ENCODE measurements at places on chromosomes 5 and 9.

- no peak for DNase-seq
These were observed 151.0 kb upstream of the ADAMTS16 start for GRCh38 chr5:4989118-4989517.

- DNase-seq = no peak
These were observed 36.9 kb downstream of the RANBP6 start for GRCh38 chr9:5978523-5978922.

DNA sequence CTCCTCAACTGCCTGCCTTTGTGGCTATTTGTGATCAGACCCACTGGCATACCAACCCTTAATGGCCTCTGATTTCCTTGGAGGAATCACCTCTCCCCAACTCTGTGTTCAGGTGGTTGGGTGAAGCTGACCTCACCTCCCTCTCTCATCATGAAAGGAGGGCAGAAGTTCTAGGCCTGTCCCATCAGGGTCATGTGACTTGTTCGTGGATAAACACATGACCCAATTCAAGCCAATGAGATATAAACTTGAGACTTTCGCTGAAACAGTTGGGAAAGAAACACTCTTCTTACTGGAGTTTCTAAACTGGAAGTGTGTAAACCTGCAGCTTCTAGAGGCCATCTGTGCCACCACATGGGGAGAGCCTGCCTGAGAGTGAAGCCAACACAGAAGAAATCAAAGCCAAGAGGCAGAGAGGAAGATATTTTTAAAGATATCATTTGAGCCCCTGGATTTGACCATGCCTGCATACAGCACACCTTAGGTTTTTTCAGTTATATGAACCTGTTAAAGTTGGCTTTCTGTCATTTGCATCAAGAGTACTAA lies 5.8 kb downstream of the GABBR2 start:
- DNase-seq = no peak

DNA sequence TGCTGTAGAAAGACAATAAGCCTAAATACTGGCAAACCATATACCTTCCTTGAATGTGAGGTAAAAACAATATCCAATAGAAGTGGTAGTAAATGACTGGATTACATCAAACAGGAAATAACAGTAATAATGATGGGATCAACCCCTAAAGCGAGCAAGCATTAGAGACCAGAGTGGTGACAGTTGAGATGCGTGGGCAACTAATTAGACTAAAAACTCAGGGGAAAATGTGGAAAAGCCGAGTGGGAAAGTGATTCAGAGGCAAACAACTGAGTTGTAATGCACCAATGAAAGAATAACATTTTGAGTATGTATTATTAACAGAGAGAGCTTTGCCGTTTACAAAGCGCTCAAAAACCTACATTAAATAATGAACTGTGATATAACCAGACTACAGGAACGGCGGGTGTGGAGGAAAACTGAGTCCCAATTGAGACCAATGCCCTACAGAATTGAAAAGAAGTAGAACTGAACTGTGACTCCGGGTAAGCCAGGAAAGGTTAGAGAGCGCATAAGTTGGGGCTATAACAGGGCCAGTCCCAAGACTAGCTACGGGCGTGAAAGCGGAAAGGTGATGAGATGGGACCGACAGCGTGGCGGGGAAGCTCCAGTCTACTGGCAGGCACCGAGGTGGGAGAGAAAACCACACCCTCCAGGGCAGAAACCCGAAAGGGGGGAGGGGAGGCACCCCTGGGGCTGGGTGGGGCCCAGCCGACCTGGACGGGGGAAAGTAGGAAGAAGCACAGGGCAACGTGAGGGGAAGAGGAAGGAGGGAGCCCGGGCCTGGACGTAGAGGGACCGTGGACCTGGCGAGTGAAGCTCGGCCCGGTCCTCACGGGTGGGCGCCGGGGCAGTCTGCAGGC lies 592 bp downstream of the UBAP2 start:
- peak; percentile 17 for DNase-seq

DNA sequence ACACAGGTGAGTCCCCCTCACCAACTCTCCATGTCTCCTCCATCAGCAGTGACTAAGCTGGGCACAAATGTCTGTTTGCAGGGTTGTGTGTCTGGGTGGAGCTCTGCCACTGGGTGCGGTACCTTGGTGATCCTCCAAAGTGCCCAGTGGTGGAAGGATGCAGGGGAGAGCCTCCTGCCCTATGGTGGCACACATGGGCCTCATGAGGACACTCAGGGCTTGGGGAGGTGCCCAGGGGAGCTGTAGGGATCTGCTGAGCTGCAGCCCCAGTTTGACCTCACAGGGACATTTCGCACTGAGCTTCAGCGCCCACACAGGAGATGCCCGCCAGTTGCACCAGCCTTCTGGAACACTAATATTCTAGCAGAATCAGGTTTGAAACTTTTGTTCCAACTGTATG lies 29.5 kb downstream of the S1PR3 start:
- no peak for DNase-seq

- DNase-seq = no peak
These were observed 172.4 kb downstream of the HINT1 start for GRCh38 chr5:130992621-130993020.

GRCh38 chr9:72902268-72902667 lies 50.6 kb downstream of the ALDH1A1 start:
- DNase-seq = no peak

DNA sequence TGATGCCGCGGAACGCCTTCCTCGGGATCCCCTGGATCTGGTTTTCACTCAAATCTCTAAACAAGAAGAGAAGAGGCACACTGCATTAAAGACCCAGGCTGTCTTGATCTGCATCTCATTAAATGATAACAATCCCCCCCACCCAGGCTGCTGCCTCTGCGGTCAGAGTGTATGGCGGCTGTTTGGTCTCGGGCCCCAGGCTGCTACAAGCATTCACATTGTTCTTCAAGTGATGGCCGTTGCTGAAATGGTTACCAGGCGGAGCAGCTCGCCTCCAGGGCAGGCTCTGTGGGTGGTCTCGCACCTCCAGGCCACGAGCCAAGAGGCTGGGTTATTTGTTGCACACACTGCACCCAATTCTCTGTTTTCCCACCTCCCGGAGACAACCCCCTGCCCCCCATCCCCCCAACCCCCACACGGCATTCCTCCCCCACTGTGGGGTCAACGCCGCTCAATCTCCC lies 304.1 kb upstream of the PANK3 start:
- no peak for DNase-seq

DNA sequence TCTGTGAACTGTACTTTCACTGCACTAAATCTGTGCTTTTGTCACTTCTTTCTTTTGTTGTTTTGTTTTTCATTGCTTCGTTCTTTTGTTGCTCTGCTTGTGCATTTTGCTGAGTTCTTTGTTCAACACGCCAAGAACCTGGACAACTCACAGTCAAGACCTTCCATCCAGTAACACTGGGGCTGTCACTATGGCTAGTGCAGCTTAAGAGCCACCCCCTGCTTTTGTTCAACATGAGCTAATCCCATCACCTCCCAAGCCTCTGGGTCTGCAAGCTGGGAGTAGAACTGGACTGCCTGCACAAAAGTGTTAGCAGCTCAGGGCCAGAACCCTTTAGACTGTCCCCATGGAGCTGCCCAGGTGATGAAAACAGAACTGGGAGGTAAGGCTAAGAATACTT lies 143.7 kb downstream of the SYK start:
- DNase-seq = no peak

DNA sequence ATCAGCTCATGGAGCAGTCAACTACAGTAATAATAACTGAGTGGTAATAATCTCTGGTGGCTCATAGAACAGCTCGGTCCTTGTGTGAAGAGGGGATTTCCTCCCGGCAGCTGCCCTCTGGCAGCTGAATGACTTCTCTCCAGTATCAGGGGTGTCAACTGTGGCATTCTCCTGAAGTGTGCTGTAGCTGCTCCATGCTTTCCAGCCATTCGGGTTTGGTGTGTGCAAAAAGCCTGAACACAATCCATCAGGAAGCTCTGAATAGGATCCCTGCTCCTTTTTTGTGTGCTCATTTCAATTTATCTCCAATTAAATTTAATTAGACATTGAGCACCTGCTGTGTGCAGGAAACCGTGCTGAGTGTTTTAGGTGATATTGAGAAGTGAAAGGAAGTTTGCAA lies 59.8 kb upstream of the BARX1 start:
- no peak for DNase-seq

GRCh38 chr5:175261037-175261436 lies 182.9 kb downstream of the DRD1 start:
- no peak for DNase-seq

DNA sequence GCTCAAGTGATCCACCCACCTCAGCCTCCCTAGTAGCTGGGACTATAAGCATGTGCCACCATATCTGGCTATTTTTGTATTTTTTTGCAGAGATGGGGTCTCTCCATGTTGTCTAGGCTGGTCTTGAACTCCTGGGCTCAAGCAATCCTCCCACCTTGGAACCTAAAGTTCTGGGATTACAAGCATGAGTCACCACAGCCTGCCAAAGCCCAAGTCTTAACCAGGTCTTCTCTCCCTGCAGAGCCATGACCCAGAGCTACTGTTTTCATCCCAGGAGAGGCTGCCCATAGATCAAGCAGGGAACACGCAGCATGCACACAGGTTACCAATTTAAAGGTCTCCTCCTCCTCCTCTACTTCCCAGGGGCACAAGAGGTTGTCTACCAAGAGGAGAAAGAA lies 29.7 kb downstream of the PCDHGC5 start:
- DNase-seq = no peak

- DNase-seq = no peak
These were observed 38.7 kb upstream of the SEMA4D start for GRCh38 chr9:89536600-89536999.

DNA sequence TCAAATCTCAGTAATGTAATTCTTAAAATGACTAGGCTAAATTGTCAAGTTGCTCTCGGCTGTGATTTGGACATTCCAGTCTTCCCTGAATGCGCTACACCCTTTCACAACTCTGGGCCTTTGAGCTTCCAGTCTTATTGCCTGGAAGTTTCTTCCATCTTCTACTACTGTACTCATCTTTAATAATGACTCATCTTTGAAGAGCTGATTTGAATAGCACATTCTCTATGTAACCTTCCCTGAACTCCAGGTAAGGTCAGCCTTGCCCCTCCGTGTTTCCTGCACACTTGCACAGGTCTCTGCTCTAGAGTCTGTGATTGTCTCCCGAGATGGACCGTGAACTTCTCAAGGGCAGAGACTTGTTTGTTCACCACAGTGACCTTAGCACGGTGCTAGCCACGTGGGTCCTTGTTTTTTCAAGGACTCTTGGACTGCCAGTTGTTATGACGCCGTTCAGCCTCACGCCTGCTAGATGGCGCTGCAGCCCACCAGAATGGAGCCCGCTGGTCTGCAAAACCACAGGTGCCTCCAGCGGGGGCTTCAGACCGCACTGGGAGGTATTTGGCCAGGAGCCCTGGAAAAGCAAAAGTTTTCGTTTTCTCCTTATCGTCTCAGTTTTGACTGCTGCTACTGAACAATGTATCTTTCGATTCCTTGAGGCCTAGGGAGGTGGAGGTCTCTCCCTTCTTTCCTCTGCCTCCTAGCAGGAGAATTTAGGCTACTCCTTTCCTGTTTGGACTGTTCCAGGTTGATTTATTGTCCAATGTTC lies 44.4 kb downstream of the SEC61B start:
- DNase-seq = peak; percentile 25

GRCh38 chr9:33287087-33287490 lies 3.2 kb upstream of the NFX1 start:
- no peak for DNase-seq

- no peak for DNase-seq
These were observed 116.1 kb upstream of the ZNF366 start for GRCh38 chr5:72623323-72623722.

- DNase-seq = no peak
These were observed 13.7 kb upstream of the TRIM32 start for GRCh38 chr9:116673375-116673774.

- DNase-seq = no peak
These were observed 42.2 kb upstream of the EGFL7 start for GRCh38 chr9:136620441-136621018.

GRCh38 chr5:133234273-133234672 lies 182.5 kb downstream of the HSPA4 start:
- DNase-seq = no peak

Data from stimulated activated CD8-positive, alpha-beta memory T cell treated with anti-CD3 and anti-CD28 coated beads, Interleukin-4, amount 100 ng/mL, for 4 hours (primary cell).